Tibial nerve (tissue), 4 donors: ENCODE measurements at places on chromosomes 7 and 10.

DNA sequence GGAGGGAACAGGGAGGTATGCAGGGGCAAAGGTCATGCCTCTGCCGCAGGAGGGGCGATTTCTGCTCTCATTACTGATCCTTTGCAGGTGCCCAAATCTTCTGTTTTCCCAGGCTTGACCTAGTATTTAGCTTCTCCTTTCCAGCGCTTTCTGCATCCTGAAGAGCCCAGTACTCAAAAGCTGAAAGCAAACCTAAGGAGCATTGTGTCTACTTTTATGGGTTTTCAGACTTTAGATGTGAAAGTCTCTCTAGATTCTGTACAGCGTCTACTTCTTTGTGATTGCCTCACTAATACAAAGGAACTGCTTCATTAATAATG lies 560 bp downstream of the GBF1 start:
- peak overlapping the region; percentile 25 for H3K27ac ChIP-seq
- H3K27me3 ChIP-seq, result no peaks in the 10 kb centered on the region

- no peaks in the 10 kb centered on the region for H3K27me3 ChIP-seq
- H3K4me1 ChIP-seq, result no peaks in the 10 kb centered on the region
- H3K27ac ChIP-seq, result no peak overlapping the region
- H3K4me3 ChIP-seq, result no peak overlapping the region
Measured at GRCh38 chr7:132865366-132866143, 216.3 kb downstream of the CHCHD3 start.

- DNase-seq, result no peak
- no peaks in the 10 kb centered on the region for H3K4me1 ChIP-seq
- H3K27me3 ChIP-seq, result no peaks in the 10 kb centered on the region
- H3K27ac ChIP-seq, result no peak overlapping the region
- no peak overlapping the region for H3K4me3 ChIP-seq
Measured at GRCh38 chr7:114155116-114156110, 236.6 kb upstream of the PPP1R3A start.

- no peak overlapping the region for H3K4me3 ChIP-seq
- H3K4me1 ChIP-seq, result no peaks in the 10 kb centered on the region
- no peak overlapping the region for H3K27ac ChIP-seq
- no peaks in the 10 kb centered on the region for H3K27me3 ChIP-seq
Measured at GRCh38 chr10:64750672-64751071, 1229.5 kb downstream of the REEP3 start.

DNA sequence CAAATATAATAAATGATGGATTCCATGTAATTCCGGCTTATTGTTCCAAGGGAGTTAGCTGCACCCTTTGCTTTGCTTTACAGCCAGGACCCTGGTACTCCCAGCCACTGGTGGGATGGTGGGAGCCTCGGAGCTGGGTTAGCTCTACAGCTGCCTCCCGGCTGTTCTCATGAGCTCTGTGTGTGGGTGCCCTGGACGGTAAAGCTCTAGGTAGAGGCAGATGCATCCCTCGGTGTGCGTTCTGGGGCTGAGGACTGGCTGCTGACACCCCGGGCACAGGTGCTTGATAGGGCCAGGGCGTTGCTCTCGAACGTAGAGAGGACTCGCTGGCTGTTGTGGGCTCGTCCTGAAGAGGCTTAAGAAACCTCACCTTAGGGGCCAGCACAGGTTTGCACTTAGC lies 50.1 kb downstream of the PFKP start:
- peaks cover 52% of the 10 kb centered on the region for H3K36me3 ChIP-seq
- H3K4me3 ChIP-seq, result no peak overlapping the region
- H3K27ac ChIP-seq, result no peak overlapping the region
- DNase-seq, result no peak
- H3K27me3 ChIP-seq, result no peaks in the 10 kb centered on the region
- H3K4me1 ChIP-seq, result no peaks in the 10 kb centered on the region

GRCh38 chr10:18460032-18460431 lies 191.4 kb downstream of the NSUN6 start:
- no peak overlapping the region for H3K27ac ChIP-seq
- no peak for DNase-seq
- H3K4me1 ChIP-seq, result no peaks in the 10 kb centered on the region
- H3K4me3 ChIP-seq, result no peak overlapping the region
- no peaks in the 10 kb centered on the region for H3K36me3 ChIP-seq

DNA sequence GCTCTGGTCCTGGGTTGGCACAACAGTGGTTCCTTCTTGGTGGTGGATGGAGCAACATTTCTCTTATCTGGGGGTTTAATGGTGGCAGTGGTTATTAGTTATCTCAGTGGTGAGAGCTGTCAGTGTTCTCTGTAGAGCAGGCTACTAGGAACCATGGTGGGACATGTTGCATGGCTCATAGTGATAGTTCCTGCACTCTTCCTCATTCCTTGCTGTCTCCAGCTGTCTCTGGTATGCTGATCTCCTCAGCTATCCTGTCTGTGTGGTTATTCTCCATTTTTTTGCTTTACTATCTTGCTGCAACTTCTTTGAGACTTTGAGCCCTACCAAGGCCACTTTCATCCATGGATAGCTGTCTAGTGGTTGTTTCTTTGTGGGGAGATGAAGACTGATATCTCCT lies 44.0 kb downstream of the CCDC7 start:
- H3K27me3 ChIP-seq, result no peaks in the 10 kb centered on the region
- no peaks in the 10 kb centered on the region for H3K4me1 ChIP-seq
- no peak overlapping the region for H3K4me3 ChIP-seq
- peaks cover 57% of the 10 kb centered on the region for H3K36me3 ChIP-seq

- DNase-seq, result peak; percentile 29
- peaks cover 22% of the 10 kb centered on the region for H3K36me3 ChIP-seq
- H3K27me3 ChIP-seq, result no peaks in the 10 kb centered on the region
- no peaks in the 10 kb centered on the region for H3K4me1 ChIP-seq
- H3K4me3 ChIP-seq, result no peak overlapping the region
Measured at GRCh38 chr10:91520661-91521060, 110.5 kb downstream of the HECTD2 start.

- peak overlapping the region; percentile 93 for H3K4me3 ChIP-seq
- peaks cover 44% of the 10 kb centered on the region for H3K4me1 ChIP-seq
- peak overlapping the region; percentile 85 for H3K27ac ChIP-seq
- peaks cover 40% of the 10 kb centered on the region for H3K36me3 ChIP-seq
Measured at GRCh38 chr7:88217675-88218428, 2.0 kb downstream of the SRI start.
